ENCODE measurements at places on chromosomes 5 and 9.
A peak's percentile ranks its signal among the peaks of the same experiment; 100 is the strongest.

- DNase-seq, result no peak
Observed at GRCh38 chr9:79895232-79895631, 323.5 kb downstream of the TLE4 start.

DNA sequence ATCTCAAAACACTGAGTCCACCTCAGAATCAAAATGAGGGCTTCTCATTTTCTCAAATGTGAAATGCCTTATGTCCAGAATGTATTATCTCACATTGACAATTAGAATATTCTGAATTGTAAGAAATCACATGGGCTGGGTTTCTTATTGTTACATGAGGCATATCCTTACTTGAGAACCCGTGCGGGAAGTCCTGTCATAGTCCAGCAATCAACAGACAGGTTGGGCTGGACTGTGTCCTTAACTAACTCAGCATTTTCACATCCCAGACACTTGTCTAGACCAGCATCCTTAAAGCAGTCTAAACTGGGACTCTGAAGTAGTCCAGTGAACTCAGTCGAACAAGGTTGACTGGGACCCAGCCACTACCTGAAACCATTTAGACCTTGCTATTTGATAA lies 267.6 kb downstream of the CETN3 start:
- no peak for DNase-seq

DNA sequence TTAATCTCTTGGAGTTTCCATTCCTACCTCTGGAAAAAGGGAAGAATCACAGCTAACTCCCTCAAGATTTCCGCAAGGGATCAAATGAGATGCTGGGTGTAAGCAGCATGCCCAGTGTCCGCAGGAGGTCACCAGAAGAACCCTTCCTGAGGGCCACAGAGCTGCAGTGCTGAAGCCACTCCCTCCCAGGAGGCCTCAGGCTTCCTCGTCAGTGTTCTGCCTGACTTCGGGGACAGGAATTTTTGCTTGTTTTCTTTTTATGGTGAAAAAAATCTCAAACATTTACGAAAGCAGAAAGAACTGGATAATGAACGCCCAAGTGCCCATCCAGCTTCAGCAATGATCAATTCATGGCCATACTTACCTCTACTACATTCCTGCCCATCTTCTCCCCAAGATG lies 183.0 kb downstream of the CDK5RAP2 start:
- DNase-seq, result no peak

DNA sequence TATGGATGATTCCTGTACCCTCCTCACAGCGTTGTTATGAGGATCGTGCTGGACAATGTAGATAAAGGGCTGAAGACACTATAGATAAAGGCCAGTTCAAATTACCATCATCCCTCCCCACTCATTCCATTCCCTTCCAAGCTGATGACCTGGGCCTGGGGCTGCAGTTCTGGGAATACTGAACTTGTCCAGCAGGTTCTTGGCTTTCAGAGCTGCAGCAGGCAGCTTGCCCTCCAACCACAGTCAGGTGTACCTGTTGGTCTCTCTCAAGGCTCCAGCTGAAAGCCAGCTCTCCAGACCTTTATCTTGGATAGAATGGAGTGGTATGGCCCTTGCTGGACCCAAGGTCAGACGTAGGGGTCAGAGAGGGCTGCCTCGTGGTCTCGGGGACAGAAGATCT lies 92.5 kb downstream of the PCDH1 start:
- no peak for DNase-seq

DNA sequence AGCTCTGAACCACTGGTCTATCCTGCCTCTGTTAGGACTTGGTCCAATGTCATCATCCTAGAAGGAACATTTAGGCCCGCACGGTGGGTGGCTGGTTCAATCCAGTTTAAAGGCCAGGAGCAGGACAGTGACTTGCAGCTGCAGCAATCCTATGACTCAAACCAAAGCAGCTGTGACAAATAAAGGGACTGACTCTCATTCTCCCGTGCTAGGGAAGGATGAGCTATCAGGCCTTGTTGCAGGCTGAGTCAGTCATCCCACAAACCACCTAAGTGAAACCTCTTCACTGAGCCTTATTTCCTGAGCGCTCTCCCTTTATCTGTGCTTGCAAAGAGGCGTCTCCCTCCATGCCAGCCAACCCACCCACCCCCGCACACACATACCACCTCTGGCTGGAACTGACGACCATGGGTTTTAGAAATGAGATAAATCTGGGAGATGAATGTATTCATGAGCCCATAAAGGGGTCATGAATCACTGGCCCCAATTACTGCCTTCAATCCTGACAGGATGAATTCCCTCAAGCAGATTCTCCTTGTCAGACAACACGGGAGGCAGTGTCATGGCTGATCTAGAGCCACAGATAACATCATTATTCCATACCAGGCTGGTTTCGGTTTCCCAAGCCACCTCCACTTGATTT lies 93.4 kb downstream of the KCNIP1 start:
- DNase-seq, result peak; percentile 71

DNA sequence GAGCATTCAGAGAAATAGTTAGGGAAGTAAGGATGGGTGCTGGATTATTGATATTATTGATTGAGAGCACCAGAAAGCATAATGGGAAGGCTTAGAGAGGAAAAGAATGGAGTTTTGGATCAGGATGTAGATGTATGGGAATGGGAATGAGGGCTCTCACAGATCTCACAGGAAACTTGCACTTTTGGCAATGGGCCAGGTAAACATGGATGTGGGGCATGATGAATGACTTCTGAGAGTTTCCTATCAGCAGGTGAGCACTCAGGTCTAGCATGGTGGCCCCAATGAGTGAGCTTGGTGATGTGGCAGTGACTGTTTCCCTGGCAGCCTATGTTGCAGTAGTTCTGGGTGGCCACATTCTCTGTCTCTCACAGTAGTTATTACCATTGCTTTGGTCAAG lies 283.8 kb downstream of the FBXL7 start:
- no peak for DNase-seq

- no peak for DNase-seq
Observed at GRCh38 chr9:106954558-106954957, 91.6 kb downstream of the ZNF462 start.

DNA sequence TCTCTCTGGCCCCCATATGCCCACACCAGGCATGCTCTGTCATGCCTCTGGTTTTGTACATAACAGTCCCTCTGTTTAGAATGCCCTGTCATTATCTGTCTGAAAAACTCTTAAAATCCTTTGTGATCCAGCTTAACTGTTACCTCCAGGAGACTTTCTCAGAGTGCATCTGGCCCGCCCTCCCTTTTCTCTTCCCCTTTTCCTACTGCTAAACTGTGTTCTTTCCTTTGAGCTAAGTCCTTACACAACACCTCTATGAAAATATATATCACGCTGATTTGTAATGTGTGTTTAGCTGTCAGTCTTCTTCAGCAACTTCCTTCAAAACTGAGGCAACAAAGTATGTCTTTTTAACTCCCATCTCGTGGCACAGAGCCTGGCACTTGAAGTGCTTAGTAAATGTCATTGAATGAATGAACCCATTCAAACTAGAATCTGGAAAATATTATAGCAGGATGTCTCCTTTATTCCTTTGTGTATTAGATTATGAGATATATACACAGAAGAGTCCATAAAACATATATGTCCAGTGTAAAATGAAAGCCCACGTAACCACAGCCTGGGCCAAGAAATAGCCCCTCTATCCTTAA lies 166.2 kb upstream of the KLF9 start:
- DNase-seq, result peak; percentile 57

GRCh38 chr5:6246820-6247437 lies 131.4 kb downstream of the MED10 start:
- no peak for DNase-seq
